ENCODE measurements at places on chromosomes 11 and 22. TPM values are rescaled to one million over a fixed set of nuclear protein-coding genes. Genes with fewer than 3 reads are reported as not detected.
A peak's percentile ranks its signal among the peaks of the same experiment; 100 is the strongest.

- peaks cover 28% of the 10 kb centered on the region for H3K4me1 ChIP-seq
- DNase-seq: no peak
- peak overlapping the region; percentile 2 for H3K4me3 ChIP-seq
- H3K27ac ChIP-seq: peak overlapping the region; percentile 41
Measured at GRCh38 chr11:11845551-11845950, 3.8 kb downstream of the USP47 start.

Gene TRIM49C
- not detected for total RNA-seq

GRCh38 chr11:46247659-46248058 lies 29.8 kb upstream of the CREB3L1 start:
- DNase-seq: no peak
- peaks cover 24% of the 10 kb centered on the region for H3K4me1 ChIP-seq
- H3K27ac ChIP-seq: no peak overlapping the region
- H3K4me3 ChIP-seq: no peak overlapping the region

GRCh38 chr22:31646186-31647019 lies 15.6 kb downstream of the PISD start:
- no peak for DNase-seq
- peak overlapping the region; percentile 82 for H3K27ac ChIP-seq
- no peak overlapping the region for H3K4me3 ChIP-seq
- no peaks in the 10 kb centered on the region for H3K27me3 ChIP-seq

- peak overlapping the region; percentile 74 for H3K4me3 ChIP-seq
- no peaks in the 10 kb centered on the region for H3K36me3 ChIP-seq
- H3K27ac ChIP-seq: peak overlapping the region; percentile 29
- no peak for DNase-seq
Measured at GRCh38 chr11:66956689-66957290, 1.4 kb downstream of the PC start.

DNA sequence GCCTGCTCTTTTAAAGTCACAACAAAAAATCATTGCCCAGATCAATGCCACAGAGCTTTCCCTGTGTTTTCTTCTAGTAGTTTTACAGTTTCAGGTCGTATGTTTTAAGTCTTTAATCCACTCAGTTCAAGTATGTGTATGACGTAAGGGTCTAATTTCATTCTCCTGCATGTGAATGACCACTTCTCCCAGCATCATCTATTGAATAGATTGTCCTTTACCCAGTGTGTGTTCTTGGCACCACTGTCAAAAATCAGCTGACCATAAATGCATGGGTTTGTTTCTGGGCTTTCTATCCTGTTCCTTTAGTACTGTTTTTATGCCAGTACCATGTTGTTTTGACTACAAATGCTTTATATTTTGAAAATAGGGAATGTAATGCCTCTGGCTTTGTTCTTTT lies 28.1 kb downstream of the INTS4 start:
- no peaks in the 10 kb centered on the region for H3K27me3 ChIP-seq
- H3K36me3 ChIP-seq: peaks cover 14% of the 10 kb centered on the region
- no peak overlapping the region for H3K27ac ChIP-seq
- DNase-seq: no peak

DNA sequence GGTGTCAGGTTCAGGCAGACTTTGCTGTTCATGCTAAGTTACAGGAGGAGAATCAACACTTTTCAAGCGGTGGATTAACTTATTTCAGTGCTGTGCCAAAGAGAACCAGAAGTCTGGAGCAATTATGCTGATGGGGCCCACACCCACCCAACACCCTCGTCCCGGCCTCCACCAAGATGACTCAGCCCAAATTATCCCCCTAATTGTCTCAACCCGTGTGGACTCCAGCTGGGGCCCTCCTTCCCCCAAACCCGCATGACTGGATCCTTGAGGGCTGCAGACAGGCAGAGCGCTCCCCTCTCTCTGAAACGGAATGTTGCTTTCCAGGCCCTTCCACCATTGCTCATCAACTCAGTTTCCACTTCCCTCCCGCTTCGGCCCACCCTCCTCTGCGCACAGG lies 34.6 kb upstream of the MN1 start:
- no peak overlapping the region for H3K4me3 ChIP-seq
- peaks cover 12% of the 10 kb centered on the region for H3K4me1 ChIP-seq
- no peak for DNase-seq
- no peaks in the 10 kb centered on the region for H3K27me3 ChIP-seq
- peaks cover 3% of the 10 kb centered on the region for H3K36me3 ChIP-seq

GRCh38 chr11:65861165-65861505 lies 902 bp downstream of the MUS81 start:
- peaks cover 32% of the 10 kb centered on the region for H3K36me3 ChIP-seq
- H3K27me3 ChIP-seq: no peaks in the 10 kb centered on the region
- DNase-seq: no peak
- peak overlapping the region; percentile 96 for H3K4me3 ChIP-seq
- peaks cover 32% of the 10 kb centered on the region for H3K4me1 ChIP-seq

DNA sequence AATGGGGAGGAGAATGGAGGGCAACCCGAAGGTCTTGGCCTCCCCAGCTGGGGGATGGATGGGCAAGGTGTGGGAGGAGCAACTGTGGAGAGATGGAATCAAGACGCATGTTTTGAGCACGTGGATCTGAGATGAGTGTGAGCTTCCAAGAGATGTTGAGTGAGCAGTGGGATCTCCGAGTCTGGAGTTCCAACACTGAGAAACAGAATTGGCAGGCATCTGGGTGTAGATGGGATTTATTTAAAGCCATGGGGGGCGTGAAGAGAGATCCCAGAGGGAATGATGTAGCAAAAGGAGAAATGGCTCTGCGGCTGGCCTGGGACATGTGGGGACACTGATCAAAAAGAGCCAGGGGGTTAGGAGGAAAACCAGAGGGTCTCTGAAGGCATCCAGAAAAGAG lies 95.6 kb downstream of the KIAA1671 start:
- H3K4me3 ChIP-seq: no peak overlapping the region
- no peaks in the 10 kb centered on the region for H3K4me1 ChIP-seq
- peaks cover 4% of the 10 kb centered on the region for H3K36me3 ChIP-seq

DNA sequence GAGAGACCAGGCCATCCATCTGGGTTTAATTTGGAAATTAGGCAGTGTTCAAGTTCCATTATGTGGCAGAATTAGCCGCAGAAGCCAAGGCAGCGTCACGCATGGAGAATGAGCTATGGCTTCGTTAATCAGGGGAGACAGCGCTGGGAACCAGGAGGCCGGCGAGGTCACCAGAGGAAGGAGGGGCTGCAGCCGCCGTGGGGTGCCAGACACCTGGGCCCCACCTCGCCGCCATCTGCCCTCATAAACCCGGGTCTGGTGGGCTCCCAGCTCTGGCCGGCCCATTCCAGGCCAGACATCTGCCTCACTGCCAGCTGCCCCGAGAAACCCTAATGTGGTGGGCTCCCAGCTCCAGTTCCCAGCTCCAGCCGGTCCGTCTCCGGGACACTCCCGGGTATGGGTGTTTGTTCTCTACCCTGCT lies 676.9 kb downstream of the BRD1 start:
- no peaks in the 10 kb centered on the region for H3K36me3 ChIP-seq
- no peak for DNase-seq

DNA sequence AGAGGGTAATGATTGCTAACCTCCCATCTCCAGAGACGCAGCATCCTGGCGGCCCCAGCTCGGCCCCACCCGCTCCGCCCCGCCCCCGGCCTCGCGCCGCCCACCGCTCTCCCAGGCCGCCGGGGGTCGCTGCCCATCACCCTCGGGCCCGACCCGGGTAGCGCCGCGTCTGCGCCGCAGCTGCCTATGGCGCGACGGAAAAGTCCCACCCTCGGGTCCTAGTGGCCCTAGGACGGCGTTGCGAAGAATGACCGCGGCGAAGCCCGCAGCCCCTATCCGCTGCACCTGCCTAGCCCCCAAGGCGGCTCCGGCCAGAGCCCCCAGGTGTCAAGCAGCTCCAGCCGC lies 457 bp downstream of the CPSF7 start:
- peaks cover 64% of the 10 kb centered on the region for H3K4me1 ChIP-seq
- H3K27ac ChIP-seq: peak overlapping the region; percentile 97
- no peaks in the 10 kb centered on the region for H3K27me3 ChIP-seq
- peak; percentile 60 for DNase-seq
- peaks cover 47% of the 10 kb centered on the region for H3K36me3 ChIP-seq

Gene GP1BB
- total RNA-seq: not detected

GRCh38 chr11:117928446-117929141 lies 608 bp downstream of the TMPRSS13 start:
- peaks cover 2% of the 10 kb centered on the region for H3K36me3 ChIP-seq
- H3K27me3 ChIP-seq: peaks cover 9% of the 10 kb centered on the region
- H3K4me3 ChIP-seq: no peak overlapping the region
- peak overlapping the region; percentile 40 for H3K27ac ChIP-seq
- no peak for DNase-seq

GRCh38 chr11:65842144-65842543 lies 8.4 kb downstream of the SNX32 start:
- DNase-seq: no peak
- no peaks in the 10 kb centered on the region for H3K4me1 ChIP-seq
- no peaks in the 10 kb centered on the region for H3K27me3 ChIP-seq
- H3K36me3 ChIP-seq: no peaks in the 10 kb centered on the region
- H3K4me3 ChIP-seq: no peak overlapping the region

Gene MPEG1
- total RNA-seq: not detected

DNA sequence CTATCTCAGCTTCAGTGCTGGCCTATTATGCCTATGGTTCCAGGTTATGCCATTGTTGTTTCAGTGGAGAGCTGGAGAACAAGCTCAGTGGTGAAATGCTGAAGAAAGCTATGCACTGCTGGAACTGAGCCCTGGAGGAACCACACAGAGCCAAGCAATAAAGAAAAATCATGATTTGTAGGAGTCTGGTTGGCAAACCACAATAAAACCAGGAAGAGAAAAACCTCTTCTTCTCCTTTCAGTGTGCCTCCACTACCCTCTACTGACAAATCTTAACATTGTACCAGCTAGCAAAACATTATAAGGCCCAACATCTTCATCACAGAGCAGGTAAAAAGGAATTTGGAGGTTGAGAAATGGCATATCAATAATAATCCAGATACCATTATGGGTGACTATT lies 5.3 kb downstream of the OR51F2 start:
- no peak for DNase-seq
- H3K36me3 ChIP-seq: no peaks in the 10 kb centered on the region
- H3K27me3 ChIP-seq: peaks cover 3% of the 10 kb centered on the region
- no peak overlapping the region for H3K4me3 ChIP-seq

DNA sequence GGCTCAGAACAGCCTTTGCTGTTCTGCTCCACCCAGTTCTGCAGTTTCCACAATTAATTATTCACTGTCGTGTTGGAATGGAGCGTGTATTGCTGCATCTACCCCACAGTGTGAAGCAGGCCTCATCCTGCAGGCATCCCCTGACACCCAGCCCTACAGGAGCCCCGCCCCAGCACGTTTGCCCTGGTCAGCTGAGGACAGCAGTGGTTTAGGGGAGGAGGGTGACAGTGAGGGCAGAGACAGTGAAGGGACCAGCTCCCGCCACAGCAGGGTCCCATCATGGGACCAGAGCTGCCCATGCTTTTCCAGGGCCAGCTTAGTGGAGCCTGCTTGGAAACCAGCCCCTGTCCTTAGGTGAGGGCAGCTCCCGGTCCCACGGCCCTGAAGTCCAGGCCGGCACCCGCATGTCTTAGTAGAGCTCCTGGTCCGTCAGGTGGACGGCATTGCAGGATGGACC lies 273.0 kb downstream of the TBC1D22A start:
- no peaks in the 10 kb centered on the region for H3K27me3 ChIP-seq
- DNase-seq: no peak
- H3K36me3 ChIP-seq: no peaks in the 10 kb centered on the region
- H3K4me3 ChIP-seq: no peak overlapping the region
- no peak overlapping the region for H3K27ac ChIP-seq
- no peaks in the 10 kb centered on the region for H3K4me1 ChIP-seq

GRCh38 chr11:11122749-11123148 lies 230.3 kb downstream of the CSNK2A3 start:
- no peak overlapping the region for H3K4me3 ChIP-seq
- no peaks in the 10 kb centered on the region for H3K36me3 ChIP-seq
- no peak for DNase-seq
- H3K27me3 ChIP-seq: peaks cover 15% of the 10 kb centered on the region
- H3K27ac ChIP-seq: no peak overlapping the region

DNA sequence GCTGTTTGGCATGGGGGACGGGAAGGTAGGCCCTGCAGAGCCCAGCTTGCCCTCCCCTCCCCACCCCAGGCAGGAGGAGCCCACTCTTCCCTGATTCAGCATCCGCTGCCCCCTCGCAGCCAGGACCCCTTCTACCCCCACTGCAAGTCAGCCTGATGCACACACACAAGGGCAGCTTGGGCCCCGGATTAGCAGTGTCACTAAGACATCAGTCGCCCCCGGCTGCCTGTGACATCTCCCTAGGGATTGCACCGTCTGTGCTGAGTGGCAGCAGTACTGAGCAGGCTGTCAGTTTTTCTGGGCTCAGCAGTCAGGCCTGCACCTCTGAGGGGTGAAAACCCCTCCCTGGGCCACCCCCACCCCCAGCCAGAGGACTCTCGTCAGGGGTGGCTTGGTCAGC lies 30.4 kb upstream of the SYT7 start:
- H3K36me3 ChIP-seq: no peaks in the 10 kb centered on the region
- H3K4me3 ChIP-seq: no peak overlapping the region
- no peak for DNase-seq
- H3K27ac ChIP-seq: no peak overlapping the region
- peaks cover 9% of the 10 kb centered on the region for H3K27me3 ChIP-seq

- H3K36me3 ChIP-seq: no peaks in the 10 kb centered on the region
- H3K27ac ChIP-seq: no peak overlapping the region
- H3K4me3 ChIP-seq: no peak overlapping the region
- H3K4me1 ChIP-seq: peaks cover 9% of the 10 kb centered on the region
- no peak for DNase-seq
- H3K27me3 ChIP-seq: peaks cover 9% of the 10 kb centered on the region
Measured at GRCh38 chr11:117701781-117702180, 95.2 kb downstream of the DSCAML1 start.

Gene KRTAP5-10
- not detected for total RNA-seq

- no peaks in the 10 kb centered on the region for H3K4me1 ChIP-seq
- H3K27ac ChIP-seq: no peak overlapping the region
- H3K4me3 ChIP-seq: no peak overlapping the region
- H3K36me3 ChIP-seq: no peaks in the 10 kb centered on the region
- H3K27me3 ChIP-seq: no peaks in the 10 kb centered on the region
- no peak for DNase-seq
Measured at GRCh38 chr11:28566339-28567089, 458.3 kb downstream of the METTL15 start.
